Activated T-cell treated with anti-CD3 and anti-CD28 coated beads, Interleukin-2, amount 50 U/mL, for 48 hours (primary cell): ENCODE measurements at places on chromosomes 7 and 10.

GRCh38 chr10:95321554-95322301 is 30.9 kb upstream of the PDLIM1 start:
- DNase-seq, result no peak

GRCh38 chr7:28145931-28146330 is 34.7 kb downstream of the JAZF1 start:
- no peak for DNase-seq

DNA sequence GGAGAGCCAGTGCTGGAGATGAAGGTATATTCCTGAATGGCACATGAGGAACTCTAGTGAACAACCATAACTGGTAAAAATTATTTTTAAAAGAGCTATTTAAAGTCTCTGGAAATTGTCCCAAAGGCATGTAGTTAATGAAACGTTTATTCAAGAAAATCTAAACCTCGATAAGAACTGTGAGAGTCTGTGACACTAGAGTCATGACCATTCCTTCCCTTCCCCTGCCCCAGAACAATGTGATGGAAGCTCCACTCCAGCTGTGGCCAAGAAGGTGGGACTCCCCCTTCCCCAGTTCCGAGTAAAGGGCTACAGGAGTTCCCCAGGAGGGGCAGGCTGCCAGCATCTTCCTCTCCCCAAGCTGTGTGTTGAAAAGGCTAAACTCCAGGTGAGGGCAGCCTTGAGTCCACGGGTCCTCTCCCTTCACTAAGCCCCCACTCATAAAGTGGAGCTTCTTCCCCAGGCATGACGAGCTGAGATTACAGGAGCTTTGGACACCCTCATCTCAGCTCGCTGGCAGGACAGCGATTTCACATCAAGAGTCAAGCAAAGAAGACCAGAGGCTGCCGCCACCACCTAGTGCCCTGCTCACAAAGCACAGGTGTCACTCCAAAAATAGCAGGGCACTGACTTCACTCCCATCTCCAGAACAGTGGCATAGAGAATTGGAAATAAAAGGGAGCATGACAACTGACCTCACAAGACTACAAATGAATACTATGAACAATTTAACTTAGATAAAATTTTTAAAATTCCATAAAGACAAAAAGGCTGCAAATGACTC is 68.5 kb downstream of the NHLRC2 start:
- no peak for DNase-seq

- DNase-seq, result no peak
Observed at GRCh38 chr10:58764087-58764747, 251.5 kb downstream of the BICC1 start.
